Head of caudate nucleus (tissue), 42 donors: ENCODE measurements at places on chromosomes 1 and 21.

GRCh38 chr21:41845310-41846032, 33.7 kb downstream of the PRDM15 start:
- DNase-seq = no peak

GRCh38 chr1:24089743-24090555, 22.0 kb downstream of the MYOM3 start:
- DNase-seq = no peak

DNA sequence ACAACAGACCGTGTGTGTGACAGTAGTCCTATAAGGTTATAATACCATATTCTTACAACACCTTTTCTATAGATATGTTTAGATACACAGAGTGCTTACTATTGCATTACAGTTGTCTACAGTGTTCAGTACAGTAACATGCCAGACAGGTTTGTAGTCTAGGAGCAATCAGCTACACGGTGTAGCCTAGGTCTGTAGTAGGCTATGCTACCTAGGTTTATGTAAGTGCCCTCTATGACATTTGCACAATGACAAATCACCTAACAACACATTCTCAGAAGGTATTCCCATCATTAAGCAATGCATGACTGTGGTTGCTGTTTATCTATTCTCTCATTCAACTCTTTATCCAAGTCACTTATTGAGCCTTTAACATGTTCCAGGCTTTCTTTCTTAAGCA, 1.8 kb upstream of the WLS start:
- DNase-seq = no peak

GRCh38 chr1:91757763-91758460, 128.0 kb downstream of the TGFBR3 start:
- DNase-seq = no peak

DNA sequence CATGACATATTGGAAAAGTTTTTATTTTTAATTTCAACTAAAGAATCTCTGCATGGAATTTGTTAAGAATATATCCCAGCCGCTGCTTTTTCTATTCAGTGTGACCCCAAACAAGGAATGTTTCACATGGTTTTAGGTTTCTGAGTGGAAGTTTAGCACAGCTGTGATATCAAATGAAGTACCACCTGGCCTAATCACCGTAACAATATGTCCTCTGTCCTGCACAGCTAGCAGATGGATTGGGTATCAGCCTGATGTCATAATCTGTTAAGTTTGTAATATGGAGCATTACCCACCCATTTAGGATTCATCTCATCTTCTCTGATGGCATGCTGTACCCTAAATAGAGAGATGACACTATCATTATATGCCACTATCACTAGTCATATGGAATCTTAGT, 963.7 kb upstream of the ADGRL2 start:
- no peak for DNase-seq

DNA sequence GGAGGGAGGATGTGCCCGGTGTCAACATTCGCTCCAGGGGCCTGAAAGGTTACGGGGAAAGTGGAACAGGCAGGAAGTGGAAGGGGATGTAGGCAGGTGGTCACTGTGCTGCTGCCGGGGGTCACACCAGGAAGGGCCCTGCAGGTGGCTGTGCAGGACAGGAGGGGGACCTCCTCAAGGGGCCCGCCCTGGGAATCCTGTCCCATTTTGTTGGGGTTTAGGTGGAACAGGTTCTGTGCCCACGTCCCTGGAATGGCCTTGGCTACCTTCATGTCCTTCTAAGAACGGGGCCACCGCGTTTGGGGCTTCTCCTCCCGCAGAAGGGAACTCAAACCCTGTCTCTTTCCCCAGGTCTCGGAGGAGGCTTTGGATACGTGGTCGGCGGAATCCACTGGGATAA, 11.9 kb downstream of the SLC45A1 start:
- no peak for DNase-seq

DNA sequence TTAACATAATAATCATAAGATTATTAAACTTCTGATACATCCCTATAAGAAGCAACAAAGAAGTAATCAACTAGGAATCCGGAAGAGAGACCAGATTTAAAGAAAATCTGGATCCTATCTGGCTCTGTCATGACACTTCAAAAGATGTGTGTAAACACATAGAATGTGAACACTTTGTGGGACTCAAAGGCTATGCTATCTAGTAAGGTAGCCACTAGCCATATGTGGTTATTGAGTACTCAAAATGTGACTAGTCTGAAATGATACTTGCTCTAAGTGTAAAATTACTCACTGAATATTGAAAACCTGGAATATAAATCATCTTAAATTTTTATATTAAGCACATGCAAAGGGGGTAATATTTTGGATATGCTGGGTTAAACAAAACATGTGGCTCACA, 8.7 kb downstream of the FUBP1 start:
- DNase-seq = no peak

DNA sequence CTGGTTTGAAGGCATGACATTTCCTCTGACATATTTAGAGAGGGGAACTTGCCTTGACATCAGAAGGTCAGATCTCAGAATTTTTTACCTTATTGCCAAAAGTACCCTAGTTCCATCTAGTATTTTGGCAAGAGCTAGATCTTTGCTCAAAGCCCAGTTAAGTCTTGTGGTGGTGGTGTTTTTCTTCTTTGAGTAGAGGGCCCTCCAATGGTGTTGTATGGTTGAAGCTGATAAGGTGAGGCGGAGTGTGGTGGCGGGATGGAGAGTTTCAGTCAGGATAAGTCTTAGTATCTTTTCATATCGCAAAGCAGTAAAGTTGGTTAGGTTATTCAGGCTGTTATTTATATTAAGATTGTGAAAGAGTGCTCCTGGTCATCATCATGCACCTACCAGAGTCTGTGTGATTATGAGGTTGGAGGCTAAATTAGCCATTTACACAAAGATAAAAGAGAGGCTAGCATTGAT, 20.1 kb upstream of the MACF1 start:
- DNase-seq = no peak

GRCh38 chr1:28509705-28510272, 3.9 kb downstream of the RCC1 start:
- no peak for DNase-seq

DNA sequence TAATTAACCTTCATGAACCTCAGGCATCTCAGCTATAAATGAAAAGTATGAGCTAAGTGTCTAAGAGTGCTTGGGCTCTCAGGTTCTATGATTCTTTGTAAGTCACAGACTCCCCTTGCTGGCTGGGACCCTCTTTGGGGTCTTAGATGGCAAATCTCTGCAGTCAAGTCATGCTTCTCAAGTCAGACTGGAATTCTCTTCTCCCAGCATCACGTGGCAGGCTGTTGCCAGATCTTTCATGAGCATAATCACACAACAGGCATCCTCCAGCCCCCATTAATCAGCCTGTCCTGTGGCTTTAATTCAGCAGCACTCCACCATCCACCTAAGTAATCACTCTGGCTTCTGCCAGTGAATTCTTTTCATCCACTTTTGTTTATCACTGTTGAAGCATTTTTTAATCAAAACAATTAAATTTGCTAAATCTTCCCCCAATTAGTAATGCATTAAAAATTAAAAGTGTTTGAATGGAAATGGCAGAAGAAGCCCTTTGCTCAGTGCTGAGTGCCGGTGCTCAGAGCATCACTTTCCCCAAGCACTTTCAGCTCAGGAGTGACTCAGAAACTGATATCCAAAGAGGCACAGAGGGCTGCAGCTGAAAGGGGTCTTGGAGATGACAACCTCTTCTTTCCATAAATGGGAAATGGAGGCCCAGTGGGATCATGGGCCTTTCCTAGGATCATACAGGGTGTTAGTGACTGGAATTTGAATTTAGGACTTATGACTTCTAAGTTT, 50.2 kb downstream of the C8A start:
- no peak for DNase-seq

- no peak for DNase-seq
Measured at GRCh38 chr1:61301824-61302657, 219.7 kb downstream of the NFIA start.

- DNase-seq = no peak
Measured at GRCh38 chr1:232902774-232903350, 47.5 kb upstream of the NTPCR start.

- no peak for DNase-seq
Measured at GRCh38 chr1:224212618-224213061, 29.6 kb downstream of the DEGS1 start.

DNA sequence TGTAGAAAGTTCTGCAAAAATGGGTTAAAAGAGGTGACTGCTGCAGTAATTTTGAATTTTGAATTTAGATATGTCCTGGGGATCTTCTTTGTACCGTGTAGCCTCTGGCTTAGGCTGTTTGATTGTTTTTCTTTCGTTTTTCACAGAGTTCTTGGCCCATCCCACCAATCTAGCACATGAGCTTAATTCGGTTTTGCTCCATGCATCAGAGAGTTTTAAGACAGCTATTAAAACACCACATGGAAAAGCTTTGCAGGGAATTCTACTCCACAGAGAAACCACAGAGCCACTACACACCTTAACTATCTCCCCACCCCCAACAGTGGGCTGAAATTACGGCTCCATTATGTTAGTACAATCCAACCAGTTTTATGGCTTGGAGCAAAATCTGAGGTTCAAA, 25.5 kb downstream of the SPAG17 start:
- no peak for DNase-seq

- no peak for DNase-seq
Measured at GRCh38 chr1:241842565-241842964, 5.4 kb upstream of the EXO1 start.

- DNase-seq = no peak
Measured at GRCh38 chr1:154186852-154187501, 4.9 kb downstream of the TPM3 start.

DNA sequence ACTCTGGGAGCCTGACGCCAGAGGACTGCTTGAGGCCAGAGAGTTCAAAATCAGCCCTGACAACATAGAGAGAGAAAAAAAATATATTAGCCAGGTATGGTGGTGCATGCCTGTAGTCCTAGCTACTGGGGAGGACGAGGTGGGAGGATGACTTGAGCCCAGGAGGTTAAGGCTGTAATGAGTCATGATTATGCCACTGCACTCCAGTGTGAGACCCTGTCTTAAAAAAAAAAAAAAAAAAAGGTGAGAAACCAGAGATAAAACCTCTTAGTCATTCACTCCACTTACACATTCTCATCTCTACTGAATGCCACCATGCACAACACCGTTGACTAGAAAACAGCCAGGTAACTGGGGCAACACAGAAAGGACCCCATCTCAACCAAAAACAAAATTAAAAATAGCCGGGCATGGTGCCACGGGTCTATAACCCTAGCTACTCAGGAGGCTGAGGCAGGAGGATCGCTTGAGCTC, 178.1 kb downstream of the SLC45A1 start:
- DNase-seq = no peak

DNA sequence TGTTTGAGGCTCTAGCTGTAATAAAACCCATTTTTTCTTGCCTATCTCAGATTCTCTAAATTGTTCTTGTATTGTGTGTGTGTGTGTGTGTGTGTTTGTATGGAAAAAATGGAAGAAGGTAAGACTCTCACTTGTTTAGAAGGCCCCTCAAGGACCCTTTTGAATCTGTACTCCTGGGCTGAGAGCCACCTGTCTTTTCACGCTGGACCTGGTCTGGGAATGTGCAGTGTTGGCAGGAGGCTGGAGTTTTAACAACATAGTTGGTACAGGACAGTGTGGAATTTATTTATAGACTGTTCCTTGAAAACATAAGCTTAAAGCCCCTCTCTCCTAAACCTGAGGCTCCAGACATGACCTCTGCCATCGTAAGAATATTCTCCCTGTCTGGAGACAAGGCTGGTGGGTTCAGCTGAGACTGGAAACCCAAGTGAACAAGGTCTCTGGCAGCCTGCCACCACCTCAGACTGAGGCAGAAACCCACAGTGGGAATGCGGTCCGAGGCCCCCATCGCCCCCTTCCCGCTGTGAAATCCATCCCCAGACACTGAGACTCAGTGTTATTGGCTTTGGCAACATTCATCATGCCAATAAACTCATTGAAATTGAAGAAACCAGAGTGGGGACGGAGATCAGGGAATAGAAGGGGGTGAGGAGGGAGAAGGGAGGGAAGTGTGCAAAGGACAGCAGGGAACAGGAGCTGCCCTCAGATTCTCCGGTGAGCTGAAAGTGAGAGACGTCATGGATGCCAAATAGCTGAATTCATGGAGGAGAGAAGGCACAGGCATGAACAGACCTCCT, 24.6 kb upstream of the PLXNA2 start:
- no peak for DNase-seq

- DNase-seq = no peak
Measured at GRCh38 chr21:25381936-25382452, 225.3 kb downstream of the MRPL39 start.

- peak; percentile 83 for DNase-seq
Measured at GRCh38 chr1:110040548-110040947, 6.1 kb downstream of the STRIP1 start.

GRCh38 chr1:20125100-20125499, 5.8 kb upstream of the PLA2G2D start:
- no peak for DNase-seq
